ENCODE measurements at places on chromosomes 16 and 17. TPM values are rescaled to one million over a fixed set of nuclear protein-coding genes. Genes with fewer than 3 reads are reported as not detected.

CHST5 gene
- 0.63 TPM for total RNA-seq

TPSB2 gene
- total RNA-seq: 215 TPM

PIMREG gene
- 1.4 TPM for total RNA-seq

CAPNS2 gene
- 0.55 TPM for total RNA-seq

CCL2 gene
- total RNA-seq: 32.0 TPM

ARHGAP44 gene
- 40.9 TPM for total RNA-seq

KRT12 gene
- not detected for total RNA-seq

WNK4 gene
- 0.37 TPM for total RNA-seq

TP53TG3C gene
- not detected for total RNA-seq

KRTAP16-1 gene
- total RNA-seq: not detected

TBC1D28 gene
- total RNA-seq: not detected

ACSM2A gene
- total RNA-seq: 0.26 TPM

NOXO1 gene
- 2.7 TPM for total RNA-seq

ATP1B2 gene
- 7.7 TPM for total RNA-seq

KRTAP4-9 gene
- not detected for total RNA-seq

C1QTNF1 gene
- 45.3 TPM for total RNA-seq

DPEP3 gene
- total RNA-seq: not detected

BCO1 gene
- total RNA-seq: 6.6 TPM

KRTAP9-2 gene
- total RNA-seq: not detected

KRTAP1-1 gene
- not detected for total RNA-seq

CCL8 gene
- 1.2 TPM for total RNA-seq

UBE2G1 gene
- 70.1 TPM for total RNA-seq

ZNF785 gene
- total RNA-seq: 24.0 TPM

TPSAB1 gene
- total RNA-seq: 139 TPM

KRTAP4-4 gene
- total RNA-seq: not detected

KRT33A gene
- total RNA-seq: not detected

PRSS36 gene
- total RNA-seq: 5.7 TPM

PRKCB gene
- 9.6 TPM for total RNA-seq

CTRB1 gene
- 15.0 TPM for total RNA-seq

ST6GALNAC1 gene
- total RNA-seq: 61.0 TPM

ACAP1 gene
- total RNA-seq: 24.2 TPM

Measured in mucosa of gallbladder (tissue), 1 donor.